ENCODE measurements at places on chromosomes 3 and 15. TPM values are rescaled to one million over a fixed set of nuclear protein-coding genes. Genes with fewer than 3 reads are reported as not detected.

- no peak for DNase-seq
Observed at GRCh38 chr3:10978956-10979355, 13.6 kb upstream of the SLC6A1 start.

The UTS2B gene
- 0.15 TPM for total RNA-seq

GRCh38 chr15:99413955-99414754 lies 151.6 kb upstream of the MEF2A start:
- DNase-seq: no peak

DNA sequence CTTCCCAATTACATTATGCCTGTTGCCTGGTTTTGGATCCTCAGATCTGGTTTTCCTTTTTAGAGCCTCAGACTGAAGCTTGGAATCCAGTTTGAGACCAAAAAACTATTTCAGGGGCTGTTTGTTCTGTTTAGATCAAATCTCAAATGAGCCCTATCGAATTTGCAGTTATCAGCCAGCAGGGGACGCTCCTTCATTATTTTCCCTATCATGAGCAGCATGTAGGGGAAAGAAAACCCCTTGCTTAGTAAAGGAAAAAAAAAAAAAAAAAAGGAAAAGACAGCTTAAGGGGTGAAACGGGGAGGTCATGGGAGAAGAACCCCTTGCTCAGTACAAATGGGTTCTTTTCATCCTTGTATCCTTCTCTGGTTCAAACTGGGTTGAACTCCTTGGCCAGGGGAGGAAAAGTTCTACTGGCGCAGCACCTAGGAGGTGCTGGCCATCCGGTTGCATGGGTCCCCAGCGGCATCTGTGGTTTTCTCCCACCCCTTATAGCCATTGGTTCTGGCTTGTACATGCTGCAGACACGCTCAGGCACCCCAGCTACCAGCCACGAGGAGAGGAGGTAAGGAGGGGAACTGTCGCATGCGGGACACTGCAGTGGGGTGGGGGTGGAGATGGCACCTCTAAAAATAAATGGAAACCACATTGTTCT lies 1375.1 kb upstream of the ALCAM start:
- no peak for DNase-seq

DNA sequence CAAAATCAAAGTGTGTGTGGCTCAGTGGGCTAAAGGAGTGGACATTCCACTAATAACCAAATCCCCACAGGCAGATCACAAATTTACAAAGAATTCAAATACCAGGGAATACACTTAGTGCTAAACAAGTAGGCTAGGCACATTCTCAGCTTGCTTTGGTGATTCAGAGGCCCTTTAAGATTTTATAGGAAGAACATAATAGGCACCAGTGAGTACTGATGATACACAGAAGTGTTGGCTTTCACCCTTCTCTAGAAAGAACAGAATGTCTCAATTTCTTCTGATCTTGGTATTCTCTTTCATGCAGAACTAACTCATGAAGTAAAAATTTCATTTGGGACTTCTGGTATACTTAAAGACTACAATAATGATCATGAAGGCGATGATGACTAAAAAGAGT lies 55.0 kb downstream of the POLR2M start:
- no peak for DNase-seq

GRCh38 chr3:174784206-174784934 lies 74.8 kb upstream of the NAALADL2 start:
- DNase-seq: no peak
